ENCODE measurements at places on chromosomes 3 and 15.

- no peak for DNase-seq
Observed at GRCh38 chr3:77535116-77535515, 495.2 kb downstream of the ROBO2 start.

DNA sequence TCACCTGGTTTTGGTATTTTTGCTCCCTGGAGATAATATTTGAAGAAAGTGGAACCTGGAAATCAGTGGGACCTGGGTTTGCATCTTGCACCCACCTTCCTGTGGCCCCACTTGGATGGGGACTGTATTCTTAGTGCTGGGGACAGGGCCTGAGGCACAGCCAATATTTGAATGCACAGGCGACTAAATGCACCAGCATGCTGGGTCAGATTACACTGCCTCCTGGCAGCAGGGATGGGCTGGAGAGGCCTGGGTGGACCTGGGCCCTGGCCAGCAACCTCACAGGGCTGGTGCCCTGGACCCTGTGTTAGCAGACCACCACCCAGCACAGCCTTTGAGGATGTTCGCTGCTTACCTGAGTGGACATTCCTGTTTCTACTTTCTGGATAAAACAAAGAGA, 10.5 kb downstream of the ITIH4 start:
- no peak for DNase-seq

DNA sequence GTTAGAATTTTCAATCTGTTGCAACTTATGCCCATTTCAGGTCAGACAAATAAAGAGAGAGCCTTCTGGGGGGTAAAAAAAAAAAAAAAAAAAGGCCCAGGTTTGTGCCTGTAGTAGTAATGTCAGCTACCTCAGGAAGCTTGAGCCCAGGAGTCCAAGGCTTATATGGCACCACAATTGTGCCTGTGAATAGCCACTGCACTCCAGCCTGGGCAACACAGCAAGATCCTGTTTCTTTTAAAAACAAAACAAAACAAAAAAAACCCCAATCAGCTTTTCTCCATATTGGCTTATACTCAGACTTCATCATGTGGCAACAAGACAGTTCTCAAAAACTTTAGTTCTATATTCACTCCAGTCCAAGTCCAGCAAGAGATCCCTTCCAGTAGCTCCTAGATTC, 8.4 kb upstream of the LRRFIP2 start:
- DNase-seq: no peak

DNA sequence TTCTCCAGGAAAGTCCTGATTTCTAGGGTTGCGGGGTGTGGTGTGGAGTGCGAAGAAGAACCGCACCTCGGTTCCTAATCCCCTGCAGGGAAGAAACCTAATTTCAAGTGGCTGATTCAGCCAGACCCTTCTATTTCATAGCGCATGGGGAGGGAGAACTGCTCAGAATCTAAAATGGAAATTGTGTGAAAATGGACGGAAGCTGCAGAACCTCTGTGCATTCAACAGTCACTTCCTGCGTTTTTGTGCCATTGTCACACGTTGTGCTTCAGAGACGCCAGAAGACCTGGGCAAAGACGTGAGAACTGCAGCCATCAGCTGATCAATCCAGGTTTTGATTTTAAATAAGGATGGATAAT, 1.2 kb downstream of the SIDT1 start:
- DNase-seq: peak; percentile 14

DNA sequence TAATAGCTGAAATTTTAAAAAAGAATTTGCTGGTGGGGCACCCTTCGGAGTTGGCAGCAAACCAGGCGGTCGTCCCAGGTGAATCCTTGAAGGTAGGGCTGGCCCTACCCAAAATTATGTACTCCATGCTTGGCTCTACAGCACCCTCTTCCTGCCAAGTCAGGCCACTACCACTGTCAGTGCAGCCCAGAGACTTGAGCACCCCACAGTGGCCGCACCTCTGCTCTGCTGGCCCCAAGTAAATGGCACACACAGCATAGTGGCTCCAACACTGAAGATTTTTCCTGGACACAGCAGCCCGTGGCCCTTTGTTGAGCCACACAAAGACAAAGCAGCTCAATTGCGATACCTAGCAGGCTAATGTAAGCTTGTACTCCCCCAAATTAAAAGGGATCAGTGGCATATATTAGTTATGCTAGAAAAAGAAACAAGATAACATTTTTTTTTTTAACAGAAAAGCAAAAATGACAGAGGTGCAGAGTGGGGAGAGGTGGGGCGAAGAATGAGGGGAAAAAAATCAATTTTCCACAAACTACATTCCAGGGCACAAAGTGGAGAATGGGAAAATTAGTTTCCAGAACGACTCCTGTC, 250.5 kb downstream of the UACA start:
- peak; percentile 41 for DNase-seq

DNA sequence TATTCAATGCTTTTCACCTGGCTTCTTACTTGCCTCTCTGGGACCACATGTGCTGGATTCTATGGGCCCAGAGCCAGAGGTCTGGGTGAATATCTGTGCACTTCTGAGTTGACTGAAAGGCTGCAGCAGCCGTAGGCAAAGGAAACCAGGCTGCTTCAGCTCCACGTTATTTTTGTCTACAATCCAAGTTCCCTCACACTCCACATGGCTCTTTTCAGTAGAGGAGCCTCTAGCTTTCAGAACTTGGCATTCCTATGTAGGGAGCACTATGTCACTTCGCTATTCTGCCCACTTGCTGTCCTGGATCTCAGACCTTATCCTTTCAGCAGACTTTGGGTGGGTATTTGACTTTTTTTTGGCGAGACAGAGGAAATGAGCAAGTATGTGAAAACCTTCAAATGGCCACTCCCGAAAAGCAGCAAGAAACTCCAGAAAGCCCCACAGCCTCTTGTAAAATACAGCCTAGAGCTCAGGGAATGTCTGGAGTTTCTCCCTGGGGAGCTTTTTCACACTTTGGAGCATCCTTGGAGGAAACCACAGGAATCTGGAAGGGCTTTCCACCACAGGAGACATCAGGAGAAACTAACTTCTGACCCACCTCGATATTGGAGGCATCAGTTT, 80.9 kb downstream of the DUT start:
- no peak for DNase-seq

DNA sequence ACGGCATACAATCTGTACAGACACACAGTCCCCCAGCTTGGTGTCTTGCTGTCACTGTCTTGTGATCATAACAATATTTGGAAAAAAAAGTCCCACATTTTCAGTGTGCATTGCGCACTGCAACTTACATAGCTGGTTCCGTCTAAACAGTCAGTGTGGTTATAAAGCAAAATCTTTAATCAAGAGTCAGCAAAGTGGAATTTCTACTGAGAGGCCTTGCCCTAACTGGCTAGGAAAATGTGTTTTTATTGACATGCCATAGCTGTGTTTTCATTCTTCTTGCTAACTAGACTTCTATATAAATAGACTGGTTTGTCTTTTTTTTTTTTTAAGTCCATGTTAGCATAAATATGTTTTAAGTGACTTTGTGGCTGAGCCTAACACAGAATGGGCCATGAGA, 174.8 kb downstream of the POLR2M start:
- no peak for DNase-seq

GRCh38 chr3:166462891-166463470, 625.8 kb upstream of the BCHE start:
- no peak for DNase-seq

- no peak for DNase-seq
Observed at GRCh38 chr15:94655249-94655880, 424.0 kb downstream of the MCTP2 start.

GRCh38 chr15:78445875-78446274, 7.9 kb downstream of the IREB2 start:
- no peak for DNase-seq

DNA sequence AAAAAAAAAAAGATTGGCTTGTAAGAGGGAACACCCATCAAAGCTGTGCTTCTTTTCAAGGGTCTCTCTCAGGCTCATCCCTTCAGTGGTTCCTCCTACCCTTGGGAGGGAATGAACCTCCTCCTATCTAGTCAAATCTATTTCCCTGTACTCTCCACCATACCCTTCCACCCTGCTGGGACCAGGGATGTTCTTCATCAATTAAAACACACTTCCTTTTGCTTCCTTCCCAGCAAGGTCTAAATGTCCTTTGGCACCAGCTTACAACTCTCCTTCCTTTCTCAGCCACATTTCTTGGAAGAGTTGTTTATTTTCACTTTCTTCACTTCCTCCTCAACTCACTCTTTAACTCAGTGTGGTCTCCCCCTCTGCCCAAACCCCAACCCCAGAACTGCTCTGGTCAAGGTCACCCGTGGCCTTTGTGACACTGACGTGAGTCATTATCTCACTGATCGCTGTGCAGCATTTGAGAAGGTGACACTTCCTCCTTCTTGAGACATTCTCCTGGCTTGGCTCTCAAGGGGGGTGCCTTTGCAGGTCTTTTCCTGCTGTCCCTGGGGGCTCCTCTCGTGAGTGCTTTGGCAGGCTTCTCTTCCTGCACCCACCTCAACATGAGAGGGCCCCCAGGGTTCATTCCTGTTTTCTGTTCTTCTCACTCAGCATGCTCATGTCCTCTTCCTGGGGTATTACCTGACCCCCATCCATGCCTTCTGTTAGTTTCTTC, 210.5 kb upstream of the TLE3 start:
- no peak for DNase-seq

All from activated T-helper 1 cell treated with Interleukin-2 at 50 U/mL for 16 hours (primary cell).